ENCODE measurements at places on chromosomes 1 and 21. TPM values are rescaled to one million over a fixed set of nuclear protein-coding genes. Genes with fewer than 3 reads are reported as not detected.

DNA sequence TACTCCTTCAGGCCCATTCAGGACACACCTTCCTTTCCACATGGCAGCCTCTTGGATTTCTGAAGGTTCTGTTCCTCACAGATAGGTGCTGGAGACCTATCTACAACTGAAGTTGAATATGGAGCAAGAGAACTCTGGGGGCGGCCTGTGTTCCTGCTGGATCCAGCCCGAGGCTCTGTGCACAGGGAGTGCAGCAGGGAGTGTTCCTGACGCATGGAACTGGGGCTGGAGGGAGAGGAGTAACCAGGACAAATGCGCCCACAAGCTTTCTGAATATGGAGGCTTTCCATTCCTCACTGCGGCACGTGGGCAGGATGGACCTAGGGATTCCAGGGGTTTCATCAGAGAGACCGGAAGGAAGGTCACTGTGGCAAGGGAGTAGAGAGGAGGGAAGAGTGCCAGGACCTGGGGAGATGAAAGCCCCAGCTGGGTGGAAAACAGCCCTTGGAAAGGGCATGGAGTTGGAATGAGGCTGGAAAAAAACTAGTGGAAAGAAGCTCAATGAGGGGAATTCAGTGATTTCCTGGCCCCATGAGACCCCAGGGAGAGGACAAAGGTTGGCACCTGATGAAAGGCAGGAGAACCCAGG is 12.5 kb downstream of the PM20D1 start:
- DNase-seq = no peak

DNA sequence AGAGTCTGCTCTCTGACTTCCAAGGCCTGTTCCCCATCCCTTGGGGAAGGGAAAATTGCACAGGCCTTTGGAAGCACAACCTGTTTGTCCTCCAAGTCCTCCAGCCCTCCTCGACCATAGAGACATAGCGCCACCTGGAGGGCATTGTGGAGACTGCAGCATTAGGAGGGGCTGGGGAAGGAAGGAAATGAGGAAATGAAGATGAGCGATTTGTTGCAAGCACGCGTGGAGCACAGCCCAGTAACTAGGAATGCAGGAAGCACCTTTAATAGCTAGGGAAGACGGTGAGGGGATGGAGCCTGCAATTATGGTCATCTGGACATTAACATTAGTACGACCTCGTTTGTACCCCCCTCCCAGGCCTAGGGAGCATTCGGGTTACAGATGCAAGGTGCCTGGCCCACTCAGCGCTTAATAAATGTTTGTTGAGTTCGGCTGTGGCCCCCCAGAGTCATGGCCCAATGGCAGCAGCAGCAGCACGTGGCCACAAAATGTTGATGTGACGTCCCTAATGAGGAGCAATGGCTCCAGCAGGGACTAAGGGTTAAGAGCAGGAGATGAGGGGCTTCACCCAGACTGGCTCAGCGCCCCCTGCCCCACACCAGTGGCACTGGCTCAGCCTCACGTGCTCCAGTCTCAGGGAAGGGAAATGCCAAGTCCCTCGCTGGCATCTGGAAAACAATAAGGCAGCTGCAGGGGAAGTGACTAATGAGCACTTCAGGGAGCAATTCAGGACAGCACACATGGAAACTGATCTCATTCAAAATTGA is 8.0 kb upstream of the CAMK2N1 start:
- peak; percentile 90 for DNase-seq

DNA sequence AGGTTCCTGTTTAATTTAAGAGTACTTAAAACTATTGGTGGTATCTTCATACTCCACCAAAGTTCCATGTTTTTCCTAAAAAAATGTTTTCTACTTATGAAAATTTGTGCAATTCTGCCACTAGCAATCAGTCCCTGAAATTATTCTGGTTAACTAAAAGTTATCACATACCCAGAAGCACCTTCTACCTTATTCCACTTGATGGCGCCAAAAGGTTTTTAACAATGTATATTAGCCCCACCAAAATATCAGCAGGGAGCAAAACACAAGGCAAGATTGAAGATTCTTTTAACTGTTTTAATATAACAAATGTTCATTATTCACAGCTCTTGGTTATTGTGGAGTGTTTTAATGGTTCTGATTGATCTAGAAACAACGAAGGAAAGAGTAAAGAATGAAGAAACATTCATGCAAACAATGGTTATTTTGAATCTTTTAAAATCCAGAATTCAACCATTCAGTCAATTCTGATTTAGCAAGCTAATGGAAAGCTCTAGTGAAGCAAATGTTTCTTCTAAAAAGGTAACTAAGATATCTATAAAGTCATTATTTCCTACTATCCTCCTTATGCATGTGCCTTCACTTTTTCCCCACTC is 67.2 kb downstream of the TTLL7 start:
- peak; percentile 66 for DNase-seq

Gene SELL
- 0.15 TPM for total RNA-seq

DNA sequence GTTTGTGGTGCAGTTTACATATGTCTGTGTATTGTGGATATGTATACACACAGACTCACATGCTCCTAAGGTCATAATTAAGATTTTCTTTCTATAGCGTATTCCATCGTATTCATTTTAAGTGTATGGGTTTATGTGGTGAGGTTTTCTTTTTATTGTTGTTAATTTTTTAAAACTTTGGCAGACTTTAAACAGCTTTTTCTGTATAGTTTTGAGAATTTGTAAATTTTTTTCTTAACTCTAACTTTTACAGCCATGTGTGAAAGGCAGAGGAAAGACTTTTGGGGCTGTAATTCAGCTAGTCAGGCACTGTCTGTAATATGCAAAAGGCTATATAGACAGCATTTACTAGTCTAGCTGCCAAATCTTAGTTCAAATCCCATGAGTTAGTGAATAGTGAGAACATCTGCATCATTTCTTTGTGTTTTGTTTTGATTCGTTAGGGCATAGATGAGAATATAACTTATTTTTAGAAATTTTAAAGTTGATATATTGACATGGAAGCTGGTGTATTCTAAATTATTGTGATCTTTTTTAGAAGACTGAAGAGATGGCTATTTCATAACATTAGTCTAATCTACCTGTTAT is 2.3 kb downstream of the MAGI3 start:
- no peak for DNase-seq

Gene LCE1D
- not detected for total RNA-seq

DNA sequence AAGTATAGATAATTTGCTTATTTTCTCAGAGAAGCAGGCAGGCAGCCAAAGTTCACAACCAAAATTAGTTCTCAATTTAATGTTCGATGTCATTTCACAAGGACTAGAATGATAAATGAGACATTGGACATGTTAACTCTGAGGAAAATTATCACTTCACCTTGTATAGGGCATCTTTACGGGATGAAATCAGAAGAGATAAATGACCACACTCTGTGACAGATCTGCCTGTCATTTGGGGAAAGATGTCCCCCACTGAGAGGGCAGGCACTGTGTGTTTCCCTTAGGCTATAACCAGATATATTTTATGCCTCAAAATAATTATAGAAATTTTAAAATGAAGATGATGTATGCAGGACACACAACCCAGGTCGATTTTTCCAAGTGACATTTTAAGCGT is 642.9 kb downstream of the BRINP3 start:
- DNase-seq = no peak

- no peak for DNase-seq
These were observed 9.4 kb upstream of the BARHL2 start for GRCh38 chr1:90726425-90726985.

Gene KCNJ6
- total RNA-seq = 0.15 TPM

DNA sequence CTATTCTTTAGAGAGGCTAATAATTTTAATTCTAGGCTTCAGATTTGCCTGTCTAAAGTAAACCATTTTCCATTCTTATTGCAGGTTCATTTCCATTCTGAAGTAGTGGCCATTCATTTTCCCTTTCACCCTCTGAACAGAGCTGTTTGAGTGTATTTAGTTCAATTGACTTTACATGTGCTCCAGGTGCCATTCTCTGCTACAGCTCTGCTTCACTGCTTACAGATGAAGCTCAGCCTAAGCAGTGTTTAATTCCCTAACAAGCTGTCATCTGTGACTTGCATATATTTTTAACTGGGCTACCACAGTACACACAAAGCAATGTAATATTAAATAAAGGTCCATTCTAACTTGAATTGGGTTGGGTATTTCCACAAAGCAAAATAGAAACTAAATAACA is 1031.6 kb downstream of the KCNT2 start:
- DNase-seq = no peak

GRCh38 chr1:246629976-246630375 is 63.7 kb downstream of the CNST start:
- DNase-seq = no peak

GRCh38 chr1:226436855-226437491 is 29.1 kb upstream of the PARP1 start:
- DNase-seq = no peak

DNA sequence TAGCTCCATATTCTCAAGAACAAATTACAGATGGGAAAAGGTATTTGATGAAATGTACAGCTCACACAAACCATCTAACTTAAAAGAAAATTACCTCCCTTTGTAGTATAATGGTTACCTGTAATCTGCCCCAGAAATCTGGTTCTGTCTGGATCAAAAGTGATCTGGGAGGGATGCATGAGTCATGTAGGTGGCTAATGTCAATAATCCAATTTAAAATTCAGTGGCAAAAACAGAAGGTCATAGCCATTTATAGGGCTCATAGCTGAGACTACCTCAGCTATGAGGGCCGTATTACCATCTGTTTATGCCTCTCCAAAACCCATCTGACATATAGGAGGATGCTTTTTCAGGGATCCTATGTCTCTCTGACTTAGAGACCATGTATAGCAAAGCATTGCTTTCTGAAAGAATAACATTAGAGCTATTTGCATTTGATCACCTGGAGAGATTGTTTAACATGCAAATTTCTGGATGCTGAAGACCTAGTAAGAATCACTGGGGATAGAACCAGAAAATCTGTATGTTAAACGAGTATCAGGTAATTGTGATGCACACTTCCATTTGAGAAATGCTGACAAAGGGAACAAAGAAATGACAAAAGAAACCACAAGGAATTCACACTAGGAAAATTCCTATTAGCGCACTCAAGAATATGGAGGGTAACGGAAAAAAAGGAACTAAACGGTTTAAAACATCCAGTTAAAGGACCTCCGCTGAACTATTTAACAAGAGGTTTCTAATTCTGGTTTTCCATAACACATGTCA is 17.6 kb downstream of the PAXBP1 start:
- peak; percentile 4 for DNase-seq

DNA sequence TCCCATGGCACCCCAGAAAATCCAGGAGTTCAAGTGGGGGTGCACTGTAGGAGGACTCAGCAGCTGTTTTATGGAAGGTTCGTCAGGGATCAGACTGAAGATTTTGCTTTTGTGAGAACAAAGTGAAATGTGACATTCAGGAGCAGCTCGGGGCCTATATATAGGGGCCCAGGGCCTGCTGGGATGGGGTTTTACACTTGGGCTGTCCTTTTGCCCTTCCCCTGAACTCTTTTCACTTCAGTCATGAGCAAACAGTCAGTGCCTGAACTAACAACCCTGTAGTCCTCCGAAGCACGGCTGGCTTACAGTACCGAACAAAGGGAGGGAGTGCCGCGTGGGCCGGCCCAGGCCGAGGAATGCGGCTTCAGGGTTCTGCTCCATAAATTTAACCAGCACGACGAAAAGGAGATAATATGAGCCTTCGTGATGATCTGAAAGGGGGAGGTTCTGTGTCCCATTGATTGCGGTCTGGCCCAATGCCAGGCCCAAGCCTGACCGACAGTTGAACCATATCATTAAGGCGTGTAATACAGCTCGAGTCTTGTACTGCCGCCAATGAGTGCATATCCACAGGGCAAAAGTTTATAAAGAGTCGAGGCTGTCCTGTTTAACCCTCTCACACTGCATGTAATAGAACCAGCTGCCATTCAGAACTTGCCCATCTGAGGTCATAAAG is 139.9 kb downstream of the DHRS3 start:
- peak; percentile 99 for DNase-seq

GRCh38 chr1:26257222-26257621 is 22.7 kb upstream of the SH3BGRL3 start:
- no peak for DNase-seq

Gene CSRP1
- total RNA-seq = 565 TPM

DNA sequence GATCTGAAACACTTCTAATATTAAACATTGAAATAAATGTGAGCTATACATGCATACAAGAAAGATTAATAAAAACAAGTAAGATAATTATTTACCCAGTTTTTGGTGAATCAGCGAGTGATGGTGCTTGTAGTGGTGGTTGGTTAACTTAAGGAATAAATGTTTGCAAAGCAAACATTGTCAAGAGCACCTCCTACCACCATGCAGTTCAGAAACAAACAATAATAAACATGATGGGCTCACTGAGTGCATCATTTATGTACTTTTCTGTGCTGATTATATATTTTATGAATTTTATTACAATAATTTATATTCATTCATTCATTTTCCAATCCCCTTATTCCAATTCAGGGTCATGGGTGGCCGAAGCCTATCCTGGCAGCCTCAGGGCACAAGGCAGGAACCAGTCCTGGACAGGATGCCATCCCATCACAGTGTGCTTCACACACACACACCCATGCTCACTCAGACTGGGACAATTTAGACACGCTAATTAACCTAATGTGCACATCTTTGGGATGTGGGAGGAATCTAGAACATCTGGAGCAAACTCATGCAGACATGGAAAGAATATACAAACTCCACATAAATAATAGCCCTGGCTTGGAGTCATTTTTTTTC is 57.8 kb downstream of the ZMYM4 start:
- no peak for DNase-seq

DNA sequence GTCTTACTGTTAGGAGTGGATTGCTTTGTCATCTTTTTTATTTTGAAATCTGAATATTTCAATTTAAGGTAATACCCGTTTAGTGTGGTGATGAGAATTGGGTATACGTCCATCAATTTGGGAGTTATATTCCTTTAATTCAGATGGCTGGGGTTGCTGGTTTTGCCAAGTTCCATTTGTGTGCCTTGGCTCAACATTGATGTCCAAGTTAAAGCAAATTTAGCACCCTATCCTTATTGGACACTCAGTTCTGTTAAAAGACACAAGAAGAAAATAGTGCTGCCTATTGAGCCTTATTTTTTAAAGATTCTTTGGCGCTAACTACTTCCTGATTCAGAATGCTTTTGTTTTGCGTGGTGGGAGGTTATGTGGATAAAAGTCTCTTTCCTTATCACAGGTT is 40.6 kb downstream of the CAMTA1 start:
- no peak for DNase-seq

DNA sequence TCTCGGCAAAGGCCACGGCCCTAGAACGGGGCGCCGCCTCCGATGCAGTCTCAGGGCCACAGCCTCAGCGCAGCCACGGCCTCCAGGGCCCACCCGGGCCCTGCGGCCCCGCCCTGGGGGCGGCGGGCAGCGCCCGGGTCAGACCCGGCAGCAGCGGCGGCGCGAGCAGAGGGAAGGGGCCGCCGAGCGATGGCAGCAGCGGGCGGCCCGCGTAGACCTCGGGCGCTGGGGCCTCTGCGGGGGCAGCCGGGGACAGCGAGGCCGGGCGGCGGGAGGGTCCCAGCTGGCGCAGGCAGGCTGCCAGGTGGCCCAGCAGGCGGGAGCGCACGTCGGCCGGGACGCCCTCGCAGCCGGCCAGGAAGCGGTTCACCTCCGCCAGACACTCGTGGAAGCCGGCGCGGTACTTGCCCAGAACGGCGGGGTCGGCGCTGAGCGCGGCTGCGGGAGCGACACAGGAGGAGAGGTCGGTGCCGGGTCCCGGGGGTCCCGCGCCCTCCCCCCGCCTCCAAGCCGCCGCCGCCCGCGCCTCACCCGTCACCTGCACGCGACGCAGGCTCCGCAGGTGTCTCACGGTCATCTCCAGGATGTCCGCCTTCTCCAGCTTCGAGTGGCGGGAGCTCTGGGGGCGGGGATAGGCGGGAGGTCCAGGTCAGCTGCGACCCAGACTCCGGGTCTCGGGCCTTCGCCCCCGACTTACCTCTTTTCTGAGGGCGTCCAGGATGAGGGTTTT is 737 bp downstream of the HES4 start:
- peak; percentile 52 for DNase-seq
